ENCODE measurements at places on chromosomes 2 and 18. TPM values are rescaled to one million over a fixed set of nuclear protein-coding genes. Genes with fewer than 3 reads are reported as not detected.

Gene TMEM37
- not detected for total RNA-seq

Gene CCDC68
- total RNA-seq: not detected

Gene METTL8
- 21.0 TPM for total RNA-seq

Gene TMEM150A
- total RNA-seq: 2.2 TPM

Gene LYPD6B
- total RNA-seq: not detected

Gene MEP1B
- total RNA-seq: 0.11 TPM

Gene GPR35
- total RNA-seq: 14.9 TPM

Gene DSG3
- not detected for total RNA-seq

Gene TWIST2
- not detected for total RNA-seq

Gene LIMS3
- total RNA-seq: 0.66 TPM

Gene ALLC
- total RNA-seq: not detected

Gene MAL
- total RNA-seq: 187 TPM

Gene PAX8
- total RNA-seq: 0.32 TPM

Gene RAMP1
- 10.7 TPM for total RNA-seq

Gene C1QL2
- total RNA-seq: not detected

Gene COL4A4
- 0.07 TPM for total RNA-seq

Gene FOXD4L1
- total RNA-seq: 0.50 TPM

Gene ARL6IP6
- 41.3 TPM for total RNA-seq

Gene PLA2R1
- total RNA-seq: not detected

Gene SERPINB4
- not detected for total RNA-seq

Gene CD302
- total RNA-seq: 0.34 TPM

Gene CCDC148
- not detected for total RNA-seq

Gene ANO7
- total RNA-seq: 0.32 TPM

Gene PPP1R1C
- not detected for total RNA-seq

Gene RUFY4
- 1.3 TPM for total RNA-seq

Gene RBMS1
- 63.2 TPM for total RNA-seq

Measured in T-helper 2 cell treated with Interferon-gamma antibody and Interleukin-4, amounts not matched to agents 100 ng/mL and 5 ng/mL, for 36 hours (primary cell).